ENCODE measurements at places on chromosomes 2 and 18.

DNA sequence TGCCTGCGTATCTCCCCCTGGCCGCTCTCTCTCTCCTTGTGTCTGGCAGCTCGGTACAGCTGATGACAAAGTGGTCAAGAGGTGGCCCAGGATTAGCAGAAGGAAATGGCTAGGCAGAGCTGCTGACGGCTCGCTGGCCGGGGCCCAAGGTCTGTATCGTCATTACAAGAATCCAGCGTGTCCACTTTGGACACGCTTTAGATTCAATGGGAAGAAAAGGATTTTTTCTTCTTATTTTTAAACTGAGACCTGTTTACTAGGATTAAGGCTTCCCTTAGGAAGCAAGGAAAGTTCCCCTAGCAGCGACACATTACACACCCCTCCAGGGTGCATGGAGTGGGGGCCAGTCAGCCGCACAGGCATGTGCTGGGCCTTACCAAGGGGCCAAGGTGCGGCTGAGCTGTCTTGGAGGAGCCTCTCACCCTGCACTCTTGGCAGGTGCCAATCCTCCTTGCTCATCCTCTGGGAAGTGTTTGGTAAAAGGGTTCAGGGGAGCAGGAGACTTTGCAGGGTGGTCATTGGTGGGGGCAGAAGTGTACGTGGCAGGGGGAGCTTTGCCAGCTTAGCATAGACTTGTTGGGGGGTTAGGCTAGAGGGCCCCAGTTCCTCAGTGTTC lies 76.8 kb downstream of the POLR1A start:
- DNase-seq = no peak

DNA sequence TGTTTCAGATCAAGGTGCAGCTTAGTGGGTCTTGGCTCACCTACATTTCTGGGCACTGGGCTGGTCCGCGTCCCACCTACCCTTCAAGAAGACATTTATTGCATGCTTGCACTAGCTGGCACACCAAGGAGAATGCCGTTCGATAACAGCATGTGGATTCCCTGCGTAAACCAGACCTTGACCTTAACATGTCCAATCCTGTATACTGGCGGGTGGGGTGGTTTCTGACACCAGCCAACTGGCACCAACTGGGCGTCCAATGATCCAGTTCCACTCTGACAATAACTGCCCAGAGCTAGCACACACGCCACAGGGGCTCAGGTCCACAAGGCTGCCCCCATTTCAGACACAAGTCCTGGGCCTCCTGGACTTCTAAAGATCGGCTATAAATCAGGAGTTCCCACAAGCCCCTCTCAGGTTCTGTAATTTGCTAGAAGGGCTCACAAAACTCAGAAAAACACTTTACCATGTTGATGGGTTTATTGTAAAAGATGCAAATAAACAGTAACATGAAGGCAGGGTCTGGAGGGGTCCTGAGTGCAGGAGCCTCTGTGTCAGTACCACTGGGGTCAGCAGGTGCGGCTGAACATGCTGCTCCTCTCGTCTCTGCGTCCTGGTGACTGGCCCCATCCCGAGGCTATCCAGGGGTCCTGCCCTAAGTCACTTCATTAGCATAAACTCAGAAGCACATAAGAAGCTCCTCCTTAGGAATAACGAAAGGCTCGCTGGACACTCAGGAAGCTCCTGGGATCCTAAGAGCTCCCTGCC lies 161.8 kb downstream of the HDAC4 start:
- no peak for DNase-seq

GRCh38 chr18:13471198-13471845 lies 252.8 kb downstream of the LDLRAD4 start:
- no peak for DNase-seq

DNA sequence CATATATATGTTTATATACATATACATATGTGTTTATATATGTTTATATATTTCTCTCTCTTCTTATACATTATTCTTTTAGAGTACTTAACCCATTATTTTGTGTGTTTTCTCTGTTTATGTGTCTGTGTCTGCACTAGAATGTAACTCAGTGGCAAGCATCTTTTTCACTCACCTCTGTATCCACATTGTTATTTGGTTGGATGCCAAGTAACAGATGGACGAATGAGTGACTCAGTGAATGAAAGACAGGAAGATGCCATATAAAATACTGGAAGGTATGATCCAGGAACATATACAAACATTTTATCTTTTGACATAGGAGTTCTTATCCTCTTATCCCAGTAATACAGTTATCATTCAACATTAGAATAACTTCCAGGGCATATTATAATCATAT lies 684.8 kb downstream of the RNF144A start:
- no peak for DNase-seq

GRCh38 chr2:111919365-111919764 lies 21.0 kb downstream of the MERTK start:
- no peak for DNase-seq

DNA sequence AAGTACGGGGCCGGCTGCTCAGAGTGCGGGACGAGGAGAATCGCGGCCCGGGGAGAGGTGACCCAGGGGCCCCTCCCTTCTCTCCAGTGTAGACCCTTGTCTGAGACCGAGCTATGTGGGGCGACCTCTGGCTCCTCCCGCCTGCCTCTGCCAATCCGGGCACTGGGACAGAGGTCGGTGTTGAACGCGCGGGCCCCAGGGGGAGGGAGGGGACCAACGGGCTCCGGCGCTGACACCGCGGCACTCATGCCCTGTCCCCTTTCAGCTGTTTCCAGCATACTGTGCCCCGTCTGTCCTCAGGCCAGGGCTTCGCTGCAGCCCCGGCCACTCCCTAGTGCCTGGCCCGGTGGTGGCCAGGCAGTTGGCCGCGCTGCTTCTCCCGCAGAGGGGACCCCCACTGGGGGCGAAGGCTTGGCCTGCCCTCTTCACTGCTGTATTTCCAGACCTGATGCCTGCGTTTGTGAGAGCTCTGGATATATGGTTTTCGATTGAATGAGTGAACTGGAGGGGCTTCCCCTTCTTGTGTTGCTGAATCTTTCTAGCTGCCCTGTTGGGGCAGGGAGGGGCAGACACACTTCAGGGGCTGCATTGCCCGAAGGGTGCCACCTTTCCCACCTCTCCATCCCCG lies 809 bp downstream of the DBI start:
- peak; percentile 54 for DNase-seq

DNA sequence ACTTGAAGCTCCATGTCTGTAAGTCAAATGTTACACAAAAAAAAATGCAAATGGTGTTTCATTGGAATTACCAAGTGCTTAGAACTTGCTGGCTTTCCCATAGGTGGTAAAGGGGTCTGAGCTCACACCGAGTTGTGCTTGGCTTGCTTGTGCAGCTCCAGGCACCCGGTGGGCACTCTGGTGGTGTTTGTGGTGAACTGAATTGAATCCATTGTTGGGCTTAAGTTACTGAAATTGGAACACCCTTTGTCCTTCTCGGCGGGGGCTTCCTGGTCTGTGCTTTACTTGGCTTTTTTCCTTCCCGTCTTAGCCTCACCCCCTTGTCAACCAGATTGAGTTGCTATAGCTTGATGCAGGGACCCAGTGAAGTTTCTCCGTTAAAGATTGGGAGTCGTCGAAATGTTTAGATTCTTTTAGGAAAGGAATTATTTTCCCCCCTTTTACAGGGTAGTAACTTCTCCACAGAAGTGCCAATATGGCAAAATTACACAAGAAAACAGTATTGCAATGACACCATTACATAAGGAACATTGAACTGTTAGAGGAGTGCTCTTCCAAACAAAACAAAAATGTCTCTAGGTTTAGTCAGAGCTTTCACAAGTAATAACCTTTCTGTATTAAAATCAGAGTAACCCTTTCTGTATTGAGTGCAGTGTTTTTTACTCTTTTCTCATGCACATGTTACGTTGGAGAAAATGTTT lies 97.9 kb upstream of the IL1R2 start:
- no peak for DNase-seq

DNA sequence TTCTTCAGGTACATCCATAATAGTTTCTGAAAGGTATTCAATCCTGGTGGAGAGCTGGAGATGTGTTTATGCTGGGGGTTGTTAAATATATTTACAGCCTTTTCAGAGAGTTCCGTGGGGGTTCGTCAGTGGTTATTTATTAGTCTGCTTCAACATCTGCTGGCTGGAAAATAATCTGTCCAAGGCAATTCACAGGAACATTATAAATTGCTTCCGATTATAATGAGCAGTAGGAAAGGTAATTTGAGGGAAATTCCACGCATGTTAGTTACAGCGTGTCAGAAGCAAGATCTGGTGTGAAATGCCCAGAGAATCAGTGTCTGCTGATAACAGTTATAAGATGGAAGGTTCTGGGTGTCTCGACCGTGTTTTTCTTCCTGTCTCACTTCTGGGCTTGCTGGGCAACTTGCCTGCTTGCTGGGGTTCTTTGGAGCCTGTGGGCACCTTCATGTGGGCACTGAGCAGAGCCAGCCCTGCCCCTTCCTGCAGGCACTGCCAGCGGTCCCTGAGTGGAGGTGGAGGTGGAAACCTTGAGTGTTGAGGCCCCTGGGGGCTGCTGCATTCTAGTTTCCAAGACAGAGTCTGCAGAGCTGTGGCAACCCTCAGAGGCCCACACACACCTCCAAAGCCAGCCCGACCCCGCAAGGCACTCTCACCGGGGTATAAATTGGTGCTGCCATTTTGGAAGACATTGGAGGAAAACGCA lies 185.7 kb downstream of the FAM210A start:
- DNase-seq = no peak

DNA sequence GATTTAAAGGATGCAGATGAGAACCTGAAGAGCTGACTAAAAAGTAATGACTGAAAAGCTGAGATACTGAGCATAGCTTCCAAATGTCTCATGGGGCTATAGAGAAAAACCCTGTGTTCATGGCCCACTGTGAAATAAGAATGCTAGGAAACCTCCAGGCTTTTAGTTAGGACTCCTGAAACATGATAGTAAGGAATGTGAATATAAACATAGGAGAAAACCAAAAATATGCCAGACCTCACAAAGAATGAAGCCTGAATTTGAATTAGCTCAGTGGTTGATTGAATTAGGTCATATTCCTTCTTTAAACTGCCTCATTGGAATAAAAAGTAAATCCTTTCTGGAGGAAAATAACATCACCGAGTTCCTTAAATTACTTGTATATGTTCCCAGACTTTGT lies 194.5 kb upstream of the NXPH2 start:
- no peak for DNase-seq

- DNase-seq = no peak
Measured at GRCh38 chr2:209642146-209642820, 129.3 kb upstream of the UNC80 start.

DNA sequence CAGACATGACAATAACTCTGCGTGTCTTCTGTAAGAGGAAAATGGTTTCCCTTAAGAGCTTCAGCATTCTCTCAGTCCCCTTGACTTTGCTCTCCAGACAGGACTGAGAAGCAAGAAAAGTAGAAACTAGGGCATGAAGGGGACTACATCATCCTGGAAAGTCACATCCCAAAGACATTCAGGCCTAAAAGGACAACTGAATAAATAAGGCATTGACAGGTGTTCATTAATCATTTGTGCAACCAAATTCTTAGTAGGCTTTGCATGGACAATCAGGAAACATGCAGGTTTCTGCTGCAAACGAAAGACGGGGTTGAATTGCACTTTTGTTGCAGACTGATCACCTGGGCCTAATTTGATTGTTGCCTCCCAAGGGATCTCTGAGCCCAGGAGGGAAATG lies 1.2 kb upstream of the SGPP2 start:
- DNase-seq = no peak

DNA sequence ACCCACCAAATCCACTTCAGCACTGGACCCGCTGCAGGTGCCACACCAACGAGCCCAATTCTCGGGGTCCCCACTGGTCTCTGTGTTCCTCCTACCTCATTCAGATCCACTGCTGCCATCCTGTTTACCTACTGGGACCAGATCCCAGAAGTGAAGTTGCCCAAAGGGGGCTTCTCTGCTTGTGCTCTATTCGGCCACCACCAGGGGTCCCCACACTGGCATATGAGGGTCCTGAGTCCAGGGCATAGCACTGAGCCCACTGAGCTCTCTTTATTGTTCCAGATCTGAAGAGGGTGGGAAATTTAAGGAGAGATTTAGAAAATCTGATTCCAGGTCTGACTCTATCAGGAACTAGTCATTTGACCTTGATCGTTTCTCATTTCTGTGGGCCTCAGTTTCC lies 2.4 kb downstream of the GPR45 start:
- DNase-seq = no peak

- DNase-seq = no peak
Measured at GRCh38 chr2:41737888-41738287, 309.9 kb upstream of the PKDCC start.

DNA sequence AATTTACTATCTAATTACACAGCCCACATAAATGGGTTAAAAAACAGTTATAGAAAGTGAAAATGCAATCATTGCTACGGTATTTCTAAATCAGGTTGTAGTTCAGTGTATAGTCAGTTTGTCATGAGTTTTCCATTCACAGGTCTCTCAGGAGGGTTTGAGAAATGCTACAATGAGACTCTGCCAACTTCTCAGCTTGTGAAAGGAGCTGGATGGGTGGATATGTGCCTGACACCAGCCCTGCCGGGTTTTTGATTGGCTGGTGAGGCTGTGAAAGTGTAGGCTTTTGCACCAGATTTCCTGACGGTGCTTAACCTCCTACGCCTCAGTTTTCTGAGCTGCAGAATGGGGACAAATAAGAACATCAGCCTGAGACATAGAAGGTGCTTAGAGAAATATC lies 102.6 kb upstream of the SMIM21 start:
- DNase-seq = no peak

DNA sequence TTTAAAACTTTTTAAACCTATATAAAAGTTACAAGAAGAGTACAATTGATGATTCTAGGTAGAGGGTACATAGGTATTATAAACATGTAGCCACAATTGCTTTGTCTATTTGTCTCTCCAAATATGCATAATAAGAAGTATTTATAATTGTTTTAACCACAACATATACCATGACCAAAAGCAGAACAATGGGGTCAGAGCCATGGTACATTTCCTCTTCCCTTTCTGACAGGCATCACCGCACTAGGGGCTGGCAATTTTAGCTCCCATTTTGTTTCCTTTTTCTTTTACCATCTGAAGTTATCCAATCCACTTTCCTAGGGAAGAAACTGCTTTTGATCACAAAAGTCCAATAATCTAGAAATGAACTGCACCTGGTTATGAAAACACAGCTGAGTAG lies 49.3 kb downstream of the TMX3 start:
- DNase-seq = no peak

GRCh38 chr18:79904357-79905147 lies 46.9 kb downstream of the SLC66A2 start:
- peak; percentile 13 for DNase-seq

- no peak for DNase-seq
Measured at GRCh38 chr2:37779139-37779538, 107.7 kb upstream of the CDC42EP3 start.

DNA sequence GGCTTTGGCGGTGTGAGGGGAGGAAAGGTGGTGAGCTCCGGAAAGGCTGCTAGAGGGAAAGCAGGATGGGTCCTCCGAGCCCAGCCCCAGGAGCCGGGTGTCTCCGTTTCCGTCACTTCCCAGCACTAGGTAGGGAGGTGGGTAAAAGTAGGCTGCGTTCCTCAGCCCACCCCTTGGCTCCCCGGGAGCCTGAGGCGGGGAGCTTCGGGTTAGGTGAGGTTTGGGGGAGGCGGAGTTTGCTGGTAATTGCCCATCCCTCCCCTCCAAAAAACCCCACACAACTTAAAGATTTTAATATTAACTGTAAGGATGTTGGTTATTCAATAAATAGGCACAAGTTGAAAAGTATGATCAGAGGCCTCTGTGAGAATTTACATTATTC lies 552 bp upstream of the ATF2 start:
- no peak for DNase-seq

GRCh38 chr2:224893848-224894247 lies 148.4 kb downstream of the DOCK10 start:
- no peak for DNase-seq

GRCh38 chr2:178756843-178757242 lies 50.4 kb downstream of the TTN start:
- DNase-seq = no peak
